ENCODE measurements at places on chromosomes 7 and 10.

- no peak for DNase-seq
Observed at GRCh38 chr10:69457771-69458237, 6.5 kb downstream of the TSPAN15 start.

DNA sequence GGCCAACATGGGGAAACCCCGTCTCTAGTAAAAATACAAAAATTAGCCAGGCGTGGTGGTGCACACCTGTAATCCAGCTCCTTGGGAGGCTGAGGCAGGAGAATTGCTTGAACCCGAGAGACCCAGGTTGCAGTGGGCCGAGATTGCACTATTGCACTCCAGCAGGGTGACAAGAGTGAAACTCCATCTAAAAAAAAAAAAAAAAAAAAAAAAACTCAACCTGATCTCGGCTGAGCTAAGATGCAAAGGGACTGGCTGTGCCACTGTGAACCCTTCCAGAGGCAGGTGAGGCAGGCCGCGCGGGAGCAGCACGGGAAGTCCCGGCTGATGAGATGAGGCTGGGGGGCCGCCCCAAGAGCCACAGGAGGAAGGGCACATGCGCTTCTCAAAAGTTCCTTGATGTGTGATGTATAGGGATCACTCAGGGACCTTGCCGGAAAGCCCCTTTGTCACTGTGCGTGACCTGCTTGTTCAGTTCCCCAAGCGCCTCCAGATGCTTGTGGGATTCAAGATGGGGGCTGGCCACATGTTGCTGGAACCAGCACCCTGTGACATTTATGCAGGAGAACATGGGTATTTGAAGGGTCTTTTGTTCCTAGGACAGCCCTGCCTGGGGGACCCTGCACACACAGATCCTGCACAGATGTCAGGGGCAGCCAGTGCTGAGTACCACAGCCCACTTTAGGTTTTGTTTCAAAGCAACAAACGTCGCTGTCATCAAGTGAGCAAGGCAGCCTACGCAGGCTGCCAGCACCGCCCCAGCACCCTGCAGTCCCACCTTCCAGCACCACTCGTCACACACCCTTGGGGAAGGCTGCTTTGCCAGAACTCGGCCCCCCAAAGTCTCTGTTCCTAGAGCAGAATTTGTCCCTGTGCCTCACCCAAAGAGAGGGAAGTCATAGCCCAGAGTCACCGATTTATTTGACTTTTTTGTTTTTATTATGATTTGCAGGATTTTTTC is 74.8 kb upstream of the SH2B2 start:
- no peak for DNase-seq

- no peak for DNase-seq
Observed at GRCh38 chr7:27551803-27552400, 110.8 kb downstream of the HIBADH start.

DNA sequence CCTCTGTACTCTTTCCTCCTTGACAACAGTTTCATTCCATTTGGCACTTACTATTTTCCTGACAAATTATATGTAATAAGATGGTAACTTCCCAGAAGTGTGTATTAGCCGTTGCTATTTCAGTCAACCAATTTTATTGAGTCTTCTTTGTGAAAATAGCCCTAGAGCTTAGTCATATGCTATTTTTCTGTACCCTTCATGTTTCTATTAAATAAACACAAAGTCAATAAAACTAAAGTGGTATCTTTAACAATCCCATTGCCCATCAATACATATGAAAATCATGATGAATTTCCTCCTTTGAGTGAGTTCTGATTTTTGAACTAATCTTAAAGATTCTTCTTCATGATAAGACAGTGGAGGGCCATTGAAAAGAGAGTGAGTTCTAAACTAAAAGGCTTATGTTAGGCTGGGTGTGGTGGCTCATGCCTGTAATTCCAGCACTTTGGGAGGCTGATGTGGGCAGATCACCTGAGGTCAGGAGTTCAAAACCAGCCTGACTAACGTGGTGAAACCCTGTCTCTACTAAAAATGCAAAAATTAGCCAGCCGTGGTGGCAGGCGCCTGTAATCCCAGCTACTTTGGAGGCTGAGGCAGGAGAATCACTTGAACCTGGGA is 5.9 kb upstream of the MYPN start:
- no peak for DNase-seq

DNA sequence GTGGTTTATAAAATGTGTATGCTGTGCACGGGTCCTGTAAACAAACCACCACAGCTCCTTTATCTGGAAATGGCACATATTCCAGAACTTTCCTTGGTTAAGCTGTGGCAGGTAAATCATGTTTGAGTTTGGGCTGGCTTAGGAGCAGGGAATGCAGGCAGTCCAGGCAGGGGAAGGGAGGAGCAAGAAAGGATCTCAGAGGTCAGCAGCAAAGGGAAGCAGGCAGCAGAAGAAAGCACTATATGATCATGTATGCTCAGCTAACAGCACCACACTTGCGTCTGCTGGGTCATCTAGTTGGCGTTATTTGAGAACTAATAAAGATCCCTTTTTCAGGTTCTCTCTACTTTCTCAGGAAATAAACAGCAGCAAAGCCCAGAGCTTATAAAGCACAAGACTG is 7.8 kb downstream of the ICA1 start:
- DNase-seq: no peak

DNA sequence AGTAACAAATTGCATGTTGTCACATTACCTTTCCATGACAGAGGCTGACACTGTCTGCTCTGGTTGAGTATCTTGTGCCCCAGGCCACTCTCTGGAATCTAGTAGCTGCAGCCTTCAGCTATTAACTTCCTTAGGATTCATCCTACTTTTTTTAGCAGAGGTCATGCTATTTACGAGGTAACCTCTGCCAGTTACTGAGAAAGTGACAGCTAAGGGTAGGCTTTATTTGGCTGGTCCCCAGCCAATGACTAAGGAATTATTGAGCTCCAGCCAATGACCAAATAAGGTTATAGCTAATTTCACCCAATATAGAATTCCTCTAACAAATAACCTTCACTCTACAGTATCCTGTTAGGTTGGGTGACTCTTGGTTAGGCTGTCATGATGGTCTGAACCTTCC is 1361.7 kb downstream of the XPNPEP1 start:
- no peak for DNase-seq

DNA sequence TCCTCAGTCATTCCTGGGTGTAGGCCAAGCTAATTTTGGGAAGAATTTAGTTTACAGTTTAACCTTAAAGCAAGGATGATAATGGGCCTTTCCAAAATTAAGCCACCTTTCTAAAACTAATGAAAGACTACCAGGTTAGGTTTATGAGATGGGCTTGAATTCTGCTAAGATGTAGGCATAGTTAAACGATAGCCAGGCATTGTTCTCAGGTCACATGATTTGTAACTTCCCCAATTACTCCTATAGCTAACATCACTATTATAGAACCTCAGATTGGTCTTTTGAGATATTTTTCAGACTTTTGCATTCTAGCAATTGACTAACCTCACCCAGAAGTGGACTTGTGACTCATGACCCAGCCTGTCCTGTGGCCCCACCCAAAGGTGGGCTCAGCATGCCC is 7.0 kb upstream of the NUB1 start:
- peak; percentile 4 for DNase-seq

DNA sequence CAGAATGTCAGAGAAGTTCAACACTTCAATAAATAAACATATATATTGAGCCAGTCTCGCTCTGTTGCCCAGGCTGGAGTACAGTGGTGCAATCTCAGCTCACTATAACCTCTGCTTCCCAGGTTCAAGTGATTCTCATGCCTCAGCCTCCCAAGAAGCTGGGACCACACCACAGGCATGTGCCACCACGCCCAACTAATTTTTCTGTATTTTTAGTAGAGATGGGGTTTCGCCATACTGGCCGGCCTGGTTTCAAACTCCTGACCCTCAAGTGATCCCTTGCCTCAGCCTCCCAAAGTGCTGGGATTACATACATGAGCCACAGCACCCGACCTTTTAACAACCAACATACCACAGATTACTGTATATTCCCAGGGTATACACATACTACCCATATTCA is 134.2 kb downstream of the JMJD1C start:
- no peak for DNase-seq

GRCh38 chr10:1033601-1034000 is 7.9 kb upstream of the IDI2 start:
- no peak for DNase-seq

GRCh38 chr7:4753598-4754432 is 21.6 kb upstream of the AP5Z1 start:
- DNase-seq: peak; percentile 47

- DNase-seq: no peak
Observed at GRCh38 chr10:47109906-47110305, 190.1 kb upstream of the GDF10 start.

DNA sequence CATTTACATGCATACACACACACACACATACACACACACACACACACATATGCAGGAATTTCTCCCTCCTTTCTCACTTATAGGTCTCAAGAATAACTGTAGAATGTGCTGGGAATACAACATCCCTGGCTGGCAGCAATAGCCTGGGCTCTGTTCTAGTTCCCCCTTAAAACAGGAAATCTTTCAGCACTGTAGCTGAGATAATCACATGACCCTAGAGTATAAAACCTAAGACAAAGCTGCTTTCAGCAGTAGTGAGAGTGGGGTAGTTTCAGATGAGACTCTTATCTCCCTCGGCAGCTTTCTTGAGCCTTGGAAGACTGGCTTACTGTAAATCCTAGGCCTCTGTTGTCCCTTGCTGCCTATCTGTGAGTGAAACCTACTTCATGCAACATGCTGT is 137.4 kb upstream of the AKR1E2 start:
- peak; percentile 84 for DNase-seq

DNA sequence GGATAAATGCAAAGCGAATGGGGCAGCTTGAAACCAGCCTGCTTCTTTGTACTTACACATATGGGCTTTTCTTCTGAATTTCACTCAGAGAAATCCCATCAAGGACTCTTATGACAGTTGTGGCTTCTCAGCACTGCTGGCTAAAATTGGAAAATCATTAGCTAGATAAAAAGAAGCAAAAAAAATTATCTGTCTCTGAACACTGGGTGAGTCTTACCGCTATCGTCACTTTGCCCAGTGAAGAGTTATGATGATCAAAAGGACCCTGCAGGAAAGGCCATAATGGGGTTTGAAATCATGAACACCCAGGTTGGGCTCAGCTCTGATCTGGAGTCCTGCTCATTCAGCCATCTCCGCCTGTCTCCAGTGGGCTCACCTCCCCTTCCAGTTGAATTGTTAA is 34.3 kb downstream of the AOAH start:
- no peak for DNase-seq

GRCh38 chr7:110170841-110171240 is 920.1 kb upstream of the LRRN3 start:
- DNase-seq: peak; percentile 43

GRCh38 chr7:46454816-46455215 is 533.7 kb upstream of the IGFBP3 start:
- DNase-seq: no peak

DNA sequence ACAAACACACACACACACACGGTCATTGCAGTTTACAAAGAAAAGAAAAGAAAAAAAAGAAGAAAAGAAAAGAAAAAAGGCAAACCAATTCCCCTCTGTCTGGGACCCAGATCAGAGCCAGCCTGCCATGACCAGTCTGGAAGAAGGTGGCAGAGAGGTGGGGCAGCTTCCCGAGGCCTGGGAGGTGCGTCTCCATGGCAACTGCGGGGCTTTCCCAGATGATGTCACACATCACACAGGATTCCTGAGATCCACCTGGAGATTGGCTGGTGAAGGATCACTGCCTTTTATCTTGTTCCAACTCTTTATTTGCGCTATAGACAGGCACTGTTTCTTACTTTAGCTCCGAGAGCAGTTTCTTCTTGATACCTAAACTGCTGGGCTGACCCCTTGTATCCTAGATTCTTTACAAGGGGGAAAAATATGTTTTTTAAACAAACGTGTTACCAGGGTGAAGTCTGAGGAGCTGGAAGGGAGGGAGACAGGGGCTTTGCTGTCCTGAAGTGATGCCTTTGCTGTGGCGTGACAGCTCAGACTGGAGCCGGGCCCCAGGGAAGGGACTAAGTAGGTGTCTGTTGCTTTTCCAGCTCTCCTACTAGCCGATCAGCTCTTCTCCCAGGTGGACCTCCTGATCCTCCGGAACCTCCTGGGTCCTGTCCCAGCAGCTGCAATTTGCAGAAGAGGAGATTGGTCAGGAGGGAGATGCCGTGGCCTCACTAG is 298.5 kb downstream of the KLF6 start:
- DNase-seq: no peak

DNA sequence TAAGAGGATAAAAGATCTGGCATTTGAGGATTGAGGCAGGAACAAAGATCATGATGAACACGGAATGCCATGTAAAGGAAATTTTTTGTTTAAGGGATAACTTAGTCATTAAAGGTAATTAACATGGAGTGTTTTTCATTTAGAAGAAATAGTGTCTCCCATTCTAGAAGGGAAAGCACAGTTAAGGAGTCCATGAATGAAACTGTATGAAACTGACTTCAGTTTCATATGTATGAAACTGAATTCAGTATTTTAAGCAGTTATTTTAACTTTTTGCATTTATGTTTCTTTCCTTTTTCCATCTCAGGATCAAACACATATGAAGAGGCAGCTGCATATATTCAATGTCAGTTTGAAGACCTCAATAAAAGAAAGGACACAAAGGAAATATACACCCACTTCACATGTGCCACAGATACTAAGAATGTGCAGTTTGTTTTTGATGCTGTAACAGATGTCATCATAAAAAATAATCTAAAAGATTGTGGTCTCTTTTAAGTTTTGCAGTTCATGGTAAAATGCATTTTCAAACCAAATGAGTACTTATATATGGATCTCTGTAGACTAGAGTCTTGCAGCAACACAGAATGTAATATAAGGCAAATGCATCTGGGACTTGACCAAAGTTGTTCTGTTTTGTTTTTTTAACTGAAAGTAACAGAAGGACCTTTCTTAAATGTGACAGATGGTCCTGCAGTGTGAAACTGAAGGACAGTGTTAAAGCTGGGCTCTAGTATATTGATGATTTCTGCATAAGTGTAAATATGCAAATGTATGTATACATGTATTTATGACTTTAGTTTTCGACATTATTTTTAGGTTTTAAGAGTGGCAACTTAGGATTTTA is 82.6 kb downstream of the GNAI1 start:
- DNase-seq: no peak

- DNase-seq: no peak
Observed at GRCh38 chr10:130213286-130214080, 77.3 kb downstream of the GLRX3 start.

DNA sequence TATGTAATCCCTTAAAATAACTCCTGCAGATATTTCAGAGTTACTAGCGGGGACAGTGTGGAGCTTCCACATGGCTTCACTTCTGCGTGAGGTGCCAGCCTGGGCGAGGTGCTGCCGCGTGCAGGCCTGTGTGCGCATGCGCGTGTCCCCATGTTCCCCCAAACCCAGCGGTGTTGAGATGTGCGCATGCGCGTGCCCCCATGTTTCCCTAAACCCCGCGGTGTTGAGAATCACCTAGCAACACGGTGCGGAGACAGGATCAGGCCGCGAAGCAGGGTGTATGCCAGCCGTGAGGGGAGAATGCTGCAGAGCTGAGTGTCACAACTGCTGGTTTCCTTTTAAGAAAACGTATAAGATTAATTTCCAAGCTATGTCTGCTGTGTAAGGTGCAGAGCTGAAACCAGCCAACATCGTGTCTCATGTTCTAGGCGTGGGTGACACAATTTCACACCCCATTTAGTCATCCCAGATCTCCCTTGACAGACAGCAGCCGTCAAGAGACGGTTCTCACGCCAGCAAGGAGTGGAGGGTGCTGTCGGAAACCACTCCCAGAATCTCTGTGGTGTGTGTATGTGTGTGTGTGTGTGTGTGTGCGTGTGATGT is 71.9 kb upstream of the ADARB2 start:
- no peak for DNase-seq
